ENCODE measurements at places on chromosomes 16 and 17. TPM values are rescaled to one million over a fixed set of nuclear protein-coding genes. Genes with fewer than 3 reads are reported as not detected.

ODF4 gene
- total RNA-seq: not detected

CCDC144A gene
- total RNA-seq: 7.5 TPM

PDE6G gene
- 71.9 TPM for total RNA-seq

C17orf78 gene
- not detected for total RNA-seq

LLGL2 gene
- total RNA-seq: 23.4 TPM

CIITA gene
- 24.3 TPM for total RNA-seq

HS3ST4 gene
- total RNA-seq: not detected

NPTX1 gene
- total RNA-seq: 73.0 TPM

ERCC4 gene
- total RNA-seq: 10.8 TPM

GJD3 gene
- total RNA-seq: not detected

TVP23A gene
- total RNA-seq: not detected

TAT gene
- total RNA-seq: not detected

FXR2 gene
- total RNA-seq: 32.6 TPM

GOT2 gene
- 65.4 TPM for total RNA-seq

TBC1D3I gene
- 0.17 TPM for total RNA-seq

SALL1 gene
- not detected for total RNA-seq

UNC45B gene
- 0.10 TPM for total RNA-seq

CACNG3 gene
- total RNA-seq: not detected

SLC6A2 gene
- total RNA-seq: not detected

COL1A1 gene
- 0.15 TPM for total RNA-seq

NOG gene
- total RNA-seq: 1.6 TPM

ATP2C2 gene
- not detected for total RNA-seq

MYO15A gene
- total RNA-seq: 0.38 TPM

Measured in activated naive CD4-positive, alpha-beta T cell treated with anti-CD3 and anti-CD28 coated beads, Interleukin-2, amount 10 ng/mL, durations not matched to agents 5 hours and 36 hours (primary cell).